ENCODE measurements at places on chromosomes 5 and 9. TPM values are rescaled to one million over a fixed set of nuclear protein-coding genes. Genes with fewer than 3 reads are reported as not detected.

The OR1Q1 gene
- total RNA-seq, result 0.81 TPM

The PRLR gene
- total RNA-seq, result 1.6 TPM

The RNF180 gene
- total RNA-seq, result 3.4 TPM

The SPINK6 gene
- total RNA-seq, result not detected

The SLIT3 gene
- total RNA-seq, result 52.5 TPM

The ELOVL7 gene
- total RNA-seq, result not detected

GRCh38 chr9:118568704-118569103 is 800.5 kb downstream of the BRINP1 start:
- no peak for DNase-seq

- DNase-seq, result peak; percentile 3
These were observed 117.5 kb upstream of the ZNF462 start for GRCh38 chr9:106745457-106745856.

GRCh38 chr5:18305288-18305924 is 671.1 kb downstream of the TAF11L14 start:
- DNase-seq, result peak; percentile 47

DNA sequence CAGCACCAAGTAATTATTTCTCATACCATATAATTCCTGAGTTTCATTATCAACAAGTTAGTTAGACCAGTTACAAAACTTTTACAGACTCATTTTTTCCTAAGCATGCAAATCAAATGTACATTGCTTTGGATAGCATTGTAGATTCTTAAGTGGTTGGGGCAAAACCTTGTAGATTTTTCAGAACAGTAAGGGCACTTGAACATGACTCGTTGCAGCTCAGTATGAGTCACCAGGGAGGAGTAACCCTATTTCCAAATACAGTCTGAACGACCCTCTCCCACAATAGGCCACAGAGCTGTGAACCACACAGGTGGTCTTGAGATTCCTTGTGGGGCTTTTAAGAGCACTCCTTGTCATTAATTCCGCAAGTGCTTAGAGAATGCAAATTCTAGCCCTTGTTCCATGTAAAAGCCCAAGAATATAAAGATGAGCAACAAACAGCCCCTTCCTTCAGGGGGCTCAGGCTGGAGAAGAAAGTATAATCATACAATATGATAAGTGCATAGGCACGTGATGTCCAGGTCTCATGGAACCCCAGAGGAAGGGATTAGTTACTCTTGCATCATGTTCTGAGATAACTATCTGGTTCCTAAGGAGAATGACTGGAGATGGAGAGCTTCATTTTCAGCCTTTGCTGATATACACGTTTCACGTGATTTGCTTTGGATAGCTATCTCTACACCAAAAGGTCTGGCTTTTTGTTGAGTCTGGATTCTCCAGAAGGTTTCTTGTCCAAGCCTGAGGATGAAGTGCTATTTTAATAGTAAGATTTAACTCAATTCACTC is 295.7 kb downstream of the KCNN2 start:
- no peak for DNase-seq

- DNase-seq, result peak; percentile 70
These were observed 207.6 kb upstream of the CDKN2B start for GRCh38 chr9:22216730-22217172.

- peak; percentile 86 for DNase-seq
These were observed 50.3 kb upstream of the PSD2 start for GRCh38 chr5:139745132-139745799.

DNA sequence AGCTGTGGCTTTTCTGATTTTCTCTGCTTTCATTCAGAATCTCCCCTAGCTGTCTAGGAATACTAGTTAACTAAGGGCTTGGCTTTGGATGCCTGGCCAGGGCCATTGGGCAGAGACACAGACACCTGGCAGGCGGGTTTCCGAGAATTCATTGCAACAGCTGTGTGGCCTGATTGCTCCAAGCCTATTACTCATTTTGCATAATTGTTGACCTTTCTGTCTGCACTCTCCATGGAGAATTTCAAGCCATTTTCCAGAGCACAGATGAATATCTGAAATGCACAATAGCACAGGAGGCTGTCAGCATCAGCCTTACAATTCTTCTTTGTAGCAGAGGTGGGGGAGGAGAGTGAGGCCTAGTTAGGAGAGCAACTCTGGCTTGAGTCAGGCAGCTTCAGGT is 310.5 kb downstream of the DMAC1 start:
- no peak for DNase-seq

GRCh38 chr5:137871571-137871970 is 3.9 kb downstream of the MYOT start:
- no peak for DNase-seq
